ENCODE measurements at places on chromosomes 5 and 9.

- DNase-seq = no peak
Measured at GRCh38 chr5:96957254-96958049, 21.6 kb downstream of the LNPEP start.

- DNase-seq = no peak
Measured at GRCh38 chr9:107650995-107651394, 161.4 kb upstream of the KLF4 start.

DNA sequence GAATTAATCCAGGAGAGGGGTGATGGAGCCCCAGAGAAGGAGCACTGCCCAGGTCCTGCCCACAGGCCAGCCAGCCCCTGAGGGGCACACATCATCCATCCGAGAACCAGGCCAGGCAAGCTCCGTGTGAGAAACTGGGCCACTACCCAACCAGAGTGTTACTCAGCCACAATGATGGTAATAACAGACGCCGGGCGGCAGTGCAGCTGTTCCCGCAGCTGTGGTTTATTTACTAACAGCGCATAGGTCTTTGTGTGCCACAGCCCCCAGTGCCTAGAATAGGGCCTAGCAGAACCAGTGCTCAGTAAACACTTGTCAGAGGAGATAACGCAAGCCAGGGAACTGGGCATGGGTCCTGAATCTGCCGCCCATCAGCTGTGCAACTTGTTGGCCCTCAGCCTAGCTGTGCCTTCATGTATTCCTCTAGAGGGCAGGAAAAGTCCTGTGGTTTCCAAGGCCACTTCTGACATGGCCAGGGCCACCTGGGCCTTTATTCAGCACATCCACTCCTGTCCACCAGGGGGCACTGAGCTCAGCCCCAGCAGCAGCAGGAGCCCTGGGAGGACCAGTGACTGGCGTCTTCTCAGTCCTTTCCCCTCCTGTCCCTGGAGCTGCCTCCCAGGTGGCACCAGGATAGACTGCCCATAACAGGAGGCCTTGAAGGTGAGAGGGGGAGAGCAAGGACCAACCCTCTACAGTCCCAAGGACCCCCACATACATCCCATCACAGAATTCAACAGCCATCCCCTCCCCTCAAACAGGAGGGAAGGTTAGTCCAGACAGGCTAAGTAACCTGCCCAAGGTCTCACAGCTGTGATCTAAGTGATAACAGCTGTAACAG lies 2.1 kb downstream of the MXD3 start:
- peak; percentile 20 for DNase-seq

DNA sequence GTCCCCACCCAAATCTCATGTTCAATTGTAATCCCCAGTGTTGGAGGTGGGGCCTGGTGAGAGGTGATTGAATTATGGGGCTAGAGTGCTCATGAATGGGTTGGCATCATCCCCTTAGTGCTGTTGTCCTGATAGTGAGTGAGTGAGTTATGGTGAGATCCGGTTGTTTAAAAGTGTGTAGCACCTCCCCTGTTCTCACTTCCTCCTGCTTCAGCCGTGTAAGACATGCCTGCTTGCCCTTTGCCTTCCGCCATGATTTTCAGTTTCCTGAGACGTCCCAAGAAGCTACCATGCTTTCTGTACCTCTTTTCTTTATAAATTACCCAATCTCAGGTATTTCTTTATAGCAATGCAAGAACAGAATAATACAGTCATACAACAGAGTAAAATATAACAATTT lies 742 bp upstream of the LECT2 start:
- no peak for DNase-seq

- DNase-seq = peak; percentile 67
Measured at GRCh38 chr9:109399258-109399767, 78.5 kb upstream of the EPB41L4B start.

GRCh38 chr5:14490309-14490711 lies 91.3 kb upstream of the OTULINL start:
- no peak for DNase-seq

- DNase-seq = no peak
Measured at GRCh38 chr9:89171693-89172092, 6.9 kb downstream of the SHC3 start.

DNA sequence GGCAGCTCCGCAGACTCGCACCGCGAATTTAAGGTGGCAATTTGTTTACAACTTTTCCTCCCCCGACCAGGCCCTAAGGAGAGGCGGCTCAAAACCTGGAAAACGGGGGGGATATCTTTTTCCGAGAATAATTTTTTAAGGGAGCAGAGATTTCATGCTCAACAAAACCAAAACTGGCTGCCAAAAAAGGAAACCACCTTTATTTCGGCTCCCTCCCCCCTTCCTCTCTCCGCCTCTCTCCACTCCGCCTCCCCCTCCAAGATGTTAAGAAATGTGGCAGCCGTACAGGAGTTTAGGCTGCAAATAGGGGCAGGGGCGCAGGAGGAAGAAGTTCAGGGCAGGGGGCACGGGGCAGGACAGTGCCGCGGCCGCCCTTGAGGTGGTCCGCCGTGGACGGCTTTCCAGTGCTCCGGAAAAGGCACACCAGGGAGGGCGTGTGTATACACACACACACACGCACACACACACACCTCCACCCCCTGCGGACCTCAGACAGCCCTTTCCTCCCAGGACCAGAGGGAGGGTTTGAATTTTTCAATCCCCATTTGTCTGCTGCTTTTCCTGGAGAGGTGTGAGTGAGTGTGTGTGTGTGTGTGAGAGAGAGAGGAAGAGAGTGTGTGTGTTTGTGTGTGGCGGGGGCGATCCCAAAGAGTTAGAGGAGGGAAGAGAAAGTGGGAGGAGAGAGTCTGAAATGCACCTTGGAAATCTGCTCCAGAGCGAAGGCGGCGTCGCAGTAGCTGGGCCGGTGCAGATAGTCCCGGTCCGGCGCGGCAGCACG lies 9.1 kb downstream of the PTCH1 start:
- DNase-seq = no peak

- DNase-seq = no peak
Measured at GRCh38 chr5:32027717-32028458, 146.2 kb downstream of the GOLPH3 start.

DNA sequence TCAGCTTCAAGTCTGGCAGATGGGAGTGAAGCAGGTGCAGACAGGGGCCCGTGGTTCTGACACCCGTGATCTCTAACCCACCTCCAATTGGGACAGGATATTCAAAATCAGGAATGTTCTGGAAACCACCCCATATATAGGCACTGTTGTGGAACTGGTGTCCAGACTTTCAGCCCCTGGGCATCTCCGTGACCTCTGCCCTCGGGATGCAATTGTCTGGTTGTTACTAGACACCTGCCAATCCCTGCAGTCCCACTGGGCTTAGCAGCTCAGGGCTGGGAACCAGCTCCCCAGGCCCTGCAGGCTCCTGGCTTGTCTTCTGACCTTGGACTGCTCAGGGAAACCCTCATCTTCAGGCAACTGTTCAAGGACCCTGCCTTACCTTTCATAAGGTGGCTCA lies 38.8 kb downstream of the NTNG2 start:
- no peak for DNase-seq

DNA sequence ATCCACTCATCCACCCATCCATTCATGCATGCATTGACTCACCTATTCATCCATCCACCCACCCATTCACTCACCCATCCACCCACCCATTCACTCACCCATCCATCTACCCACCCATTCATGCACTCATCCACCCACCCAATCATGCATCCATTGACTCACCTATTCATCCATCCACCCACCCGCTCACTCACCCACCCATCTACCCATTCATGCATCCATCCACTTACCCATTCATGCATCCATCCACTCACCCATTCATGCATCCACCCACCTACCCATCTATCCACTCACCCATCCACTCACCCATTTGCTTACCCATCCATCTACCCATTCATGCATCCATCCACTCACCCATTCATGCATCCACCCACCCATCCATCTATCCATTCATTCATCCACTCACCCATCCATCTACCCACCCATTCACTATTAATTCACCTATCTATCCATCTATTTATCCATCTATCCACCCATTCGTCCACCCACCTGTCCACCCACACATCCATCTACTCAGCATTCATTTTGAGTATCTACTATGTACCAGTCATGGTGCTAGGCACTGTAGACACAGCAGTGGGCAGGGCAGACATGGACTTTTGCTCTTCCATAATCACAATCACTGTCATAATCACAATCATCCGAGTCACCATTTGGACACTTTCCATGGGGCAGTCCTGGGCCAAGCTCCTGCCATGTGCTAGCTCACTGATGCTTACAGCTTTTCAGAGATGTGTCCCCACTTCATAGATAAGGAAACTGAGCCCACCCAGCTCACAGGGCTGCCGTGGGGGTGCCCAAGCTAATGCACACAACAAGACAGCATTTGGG lies 34.4 kb downstream of the HMCN2 start:
- no peak for DNase-seq

All from NCI-H1694 treated with DMSO at 0.1 percent for 48 hours (cell line).